DMS53 (cell line): ENCODE measurements at places on chromosomes 13 and 19.

GRCh38 chr13:48160606-48161278 lies 65.8 kb upstream of the MED4 start:
- peak; percentile 46 for DNase-seq

- DNase-seq, result no peak
These were observed 52.5 kb downstream of the FOXO1 start for GRCh38 chr13:40613914-40614313.

DNA sequence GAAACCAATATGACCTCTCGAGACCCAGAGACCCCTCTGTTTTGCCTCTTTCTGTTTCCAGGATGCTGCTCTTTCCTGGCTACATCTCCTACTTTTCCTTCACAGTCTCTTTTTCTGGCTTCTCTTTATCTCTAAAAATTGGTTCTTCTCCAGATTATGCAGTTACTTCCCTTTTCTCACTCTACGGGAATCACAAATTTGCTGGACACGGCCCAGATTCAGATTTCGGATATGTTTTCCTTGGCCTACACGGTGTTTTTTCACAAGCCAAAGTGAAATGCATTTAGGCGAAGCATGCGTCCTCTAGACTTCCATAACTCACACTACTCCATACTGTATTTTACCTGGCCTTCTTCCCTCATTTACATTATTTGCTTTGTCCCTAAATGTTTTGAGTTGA lies 214.7 kb upstream of the MIR17HG start:
- DNase-seq, result no peak

GRCh38 chr13:54347531-54347930 lies 1318.9 kb downstream of the OLFM4 start:
- peak; percentile 25 for DNase-seq

DNA sequence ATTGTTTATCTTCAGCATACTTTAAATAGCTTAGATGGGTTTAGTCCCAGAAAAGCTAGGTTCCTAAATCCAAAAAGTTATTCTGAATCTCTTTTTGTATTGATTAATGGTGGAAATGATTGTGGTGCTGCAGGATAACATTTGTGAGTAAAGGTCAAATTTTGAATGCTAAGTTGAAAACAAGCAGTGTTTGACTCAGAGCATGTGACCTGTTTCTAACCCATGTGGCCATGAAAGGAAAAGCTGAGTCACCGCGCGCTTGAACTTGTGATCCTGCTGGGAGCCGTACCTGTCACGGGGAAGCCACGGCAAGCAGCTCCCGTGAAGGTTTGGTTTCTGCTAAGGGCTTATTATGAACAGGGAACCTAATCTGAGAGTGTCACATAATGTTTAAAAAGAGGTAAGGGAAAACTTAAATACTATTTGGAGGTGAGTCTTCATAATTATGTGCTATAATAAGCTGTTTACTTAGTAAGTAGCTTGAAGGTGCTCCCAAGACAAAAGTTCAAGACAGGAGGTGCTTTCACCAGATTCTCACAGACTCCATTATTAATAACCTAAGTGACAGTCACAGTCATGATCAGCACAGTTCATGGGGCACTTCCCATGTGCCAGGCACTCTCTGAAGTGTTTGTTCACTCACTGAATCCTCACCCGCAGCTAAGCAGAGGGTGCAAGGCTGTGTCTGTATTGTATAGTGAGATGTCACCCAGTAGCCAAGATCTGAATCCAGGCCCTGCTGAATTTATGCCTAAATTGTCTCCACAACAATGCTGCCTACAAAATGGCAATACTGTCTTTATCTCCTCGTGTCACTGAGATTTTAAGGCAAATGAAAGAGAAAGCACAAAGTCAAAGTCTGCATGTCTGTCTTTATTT lies 286.5 kb downstream of the MYO16 start:
- peak; percentile 85 for DNase-seq

DNA sequence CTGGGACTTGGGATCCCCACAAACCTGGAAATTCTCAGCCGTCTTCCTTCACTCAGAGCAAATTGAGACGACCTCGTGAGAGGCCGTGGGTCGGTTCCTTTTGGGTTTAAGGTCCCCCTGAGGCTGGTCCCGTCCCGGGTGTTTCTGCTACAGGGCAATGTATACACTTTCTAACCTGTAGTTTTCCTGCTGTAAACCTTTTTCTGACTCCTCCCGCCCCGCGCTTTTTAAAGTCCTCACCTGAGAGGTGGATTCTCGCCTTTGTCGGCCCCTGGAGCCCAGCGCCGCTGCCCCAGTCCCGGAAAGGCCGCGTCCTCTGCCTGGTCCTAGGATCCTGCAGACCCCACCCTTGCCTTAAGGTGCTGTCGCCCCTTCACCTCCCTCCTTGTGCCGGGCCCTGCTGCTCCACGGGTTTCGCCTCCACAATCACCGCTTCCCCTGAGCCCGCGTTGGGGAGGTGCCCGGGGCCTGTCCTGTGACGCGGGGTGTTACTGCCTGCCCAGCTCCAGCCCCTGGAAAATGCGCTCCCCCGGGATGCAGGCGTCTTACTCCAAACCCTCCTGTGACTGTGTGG lies 391 bp downstream of the ZNF761 start:
- peak; percentile 63 for DNase-seq

DNA sequence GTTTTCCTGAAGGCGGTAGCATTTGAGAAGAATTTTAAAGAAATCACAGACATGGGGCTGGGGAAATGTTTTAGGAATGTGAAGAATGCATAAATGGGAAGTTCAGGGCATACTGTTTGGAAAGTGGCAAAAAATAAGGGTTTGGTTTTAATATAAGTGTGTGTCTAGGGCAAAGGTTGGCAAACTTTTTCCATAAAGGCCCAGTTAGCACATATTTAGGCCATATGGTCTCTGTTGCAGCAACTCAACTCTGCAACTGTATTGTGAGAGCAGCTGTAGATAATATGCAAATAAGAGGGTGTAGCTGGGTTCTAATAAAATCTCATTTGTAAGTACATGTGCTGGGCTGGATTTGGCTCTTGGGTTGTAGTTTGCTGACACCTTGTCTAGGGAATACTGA lies 521.9 kb downstream of the DIAPH3 start:
- DNase-seq, result no peak

GRCh38 chr13:45174478-45174877 lies 26.4 kb downstream of the KCTD4 start:
- no peak for DNase-seq

- DNase-seq, result peak; percentile 99
These were observed 7.8 kb upstream of the SELENOV start for GRCh38 chr19:39506944-39507714.

DNA sequence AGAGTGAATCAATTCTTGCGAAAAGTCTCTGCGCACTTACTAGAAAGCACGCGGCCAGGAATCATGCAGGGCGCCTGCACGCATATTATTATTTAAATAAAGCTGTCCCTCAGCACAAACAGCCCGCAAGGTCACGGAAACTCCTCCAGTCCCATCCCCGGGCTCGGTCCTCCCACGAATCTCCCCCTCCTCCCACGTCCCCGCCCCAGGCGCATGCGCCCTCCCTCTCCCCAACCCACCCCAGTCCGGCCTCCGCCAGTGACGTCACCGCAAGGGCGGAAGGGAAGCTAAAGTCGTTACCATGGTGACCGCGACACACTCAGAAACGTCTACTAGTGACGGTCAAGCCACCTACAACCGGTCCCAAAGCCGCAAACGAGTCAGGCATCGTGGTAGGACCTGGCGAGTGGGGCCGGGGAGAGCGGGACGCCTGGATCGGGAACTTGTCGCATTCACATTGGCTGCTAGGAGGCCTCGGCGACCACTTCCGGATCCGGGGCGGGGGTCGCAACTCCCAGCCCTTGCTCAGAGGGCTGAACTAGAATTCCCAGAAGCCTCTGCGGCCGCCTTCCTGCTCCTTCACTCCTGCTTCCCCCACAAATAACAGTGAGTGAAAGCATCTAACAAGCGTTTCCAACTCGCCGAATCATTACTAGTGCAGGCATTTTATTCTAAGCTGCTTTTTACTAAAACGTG lies at the start of gene ZSCAN5A:
ZSCAN5A (minus strand) TSS at position 459 of the 696 bp plus-strand sequence. CDS start 89,793 bp downstream, outside the sequence.
- DNase-seq, result peak; percentile 98

GRCh38 chr13:38752686-38753085 lies 65.8 kb downstream of the FREM2 start:
- no peak for DNase-seq

GRCh38 chr13:24199016-24199415 lies 38.5 kb downstream of the SPATA13 start:
- DNase-seq, result no peak

- no peak for DNase-seq
These were observed 58.6 kb downstream of the WASF3 start for GRCh38 chr13:26616126-26616525.

DNA sequence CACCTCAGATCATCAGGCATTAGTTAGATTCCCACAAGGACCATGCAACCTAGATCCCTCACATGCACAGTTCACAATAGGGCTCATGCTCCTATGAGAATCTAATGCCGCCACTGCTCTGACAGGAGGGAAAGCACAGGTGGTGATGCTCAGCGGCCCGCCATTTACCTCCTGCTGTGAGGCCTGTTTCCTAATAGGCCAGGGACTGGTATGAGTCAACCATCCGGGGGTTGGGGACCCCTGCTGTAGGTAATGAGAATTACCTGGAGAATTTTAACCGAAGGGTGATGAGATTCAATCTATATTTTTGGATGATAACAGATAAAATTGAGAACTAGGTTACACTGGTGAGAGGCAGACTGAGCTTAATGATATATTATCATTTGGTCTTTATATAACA lies 101.4 kb downstream of the LACC1 start:
- peak; percentile 24 for DNase-seq

- DNase-seq, result no peak
These were observed 877.2 kb upstream of the PCDH20 start for GRCh38 chr13:62292714-62293480.

- no peak for DNase-seq
These were observed 765.4 kb upstream of the SPRY2 start for GRCh38 chr13:81106348-81106747.

GRCh38 chr19:35459414-35460082 lies 11.5 kb downstream of the FFAR2 start:
- DNase-seq, result peak; percentile 82

DNA sequence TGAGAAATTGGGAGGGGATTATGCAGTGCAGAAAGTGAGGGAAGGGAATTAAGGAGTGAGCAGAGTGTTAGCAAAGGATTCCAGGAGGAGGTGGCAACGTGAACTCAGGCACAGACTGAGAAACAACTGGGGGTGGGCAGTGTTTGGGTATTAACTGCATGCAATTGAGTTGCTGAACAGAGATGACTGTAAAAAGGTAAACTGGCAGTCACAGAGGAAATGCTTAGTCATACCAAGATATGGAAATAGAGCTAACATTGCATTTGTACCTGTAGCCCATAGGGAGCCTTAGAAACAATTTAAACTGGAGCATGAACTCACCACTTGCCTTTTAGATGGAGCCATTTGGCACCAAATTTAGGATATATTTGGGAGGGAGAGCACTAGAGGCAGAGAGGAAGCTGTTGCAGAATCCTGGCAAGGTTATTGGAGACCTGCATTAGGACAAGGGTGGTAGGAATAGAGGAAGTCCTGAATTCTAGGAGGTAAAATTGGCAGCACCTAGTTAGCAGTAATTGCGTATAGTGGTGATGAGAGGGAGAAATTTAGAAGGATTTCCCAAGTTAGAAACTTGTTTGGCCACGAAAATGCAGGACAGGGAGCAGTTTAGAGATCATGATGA lies 100.6 kb upstream of the FRY start:
- peak; percentile 56 for DNase-seq

DNA sequence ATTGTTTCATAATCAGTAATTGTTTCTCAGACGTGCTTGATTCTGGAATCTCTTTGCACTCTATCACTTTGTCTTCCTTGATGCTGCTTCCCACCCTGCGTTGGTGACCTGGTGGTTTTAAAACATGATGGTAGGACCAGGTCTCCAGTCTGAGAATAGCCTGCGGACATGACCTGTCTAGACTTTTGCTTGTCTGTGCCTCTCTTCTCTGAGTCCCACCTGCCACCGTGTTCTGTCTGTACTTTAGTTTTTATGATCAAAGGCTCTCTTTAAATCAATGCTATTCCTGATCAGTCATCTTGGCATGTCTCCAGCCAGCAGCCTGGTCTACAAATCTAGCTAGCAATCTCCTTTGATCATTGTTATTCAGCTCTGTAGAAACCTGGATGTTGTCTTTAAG lies 933.9 kb downstream of the DIAPH3 start:
- DNase-seq, result no peak

GRCh38 chr19:1115646-1116420 lies 12.0 kb downstream of the GPX4 start:
- DNase-seq, result no peak

GRCh38 chr19:34128558-34129250 lies 43.6 kb upstream of the LSM14A start:
- no peak for DNase-seq

GRCh38 chr13:95185851-95186250 lies 115.4 kb downstream of the ABCC4 start:
- DNase-seq, result no peak

DNA sequence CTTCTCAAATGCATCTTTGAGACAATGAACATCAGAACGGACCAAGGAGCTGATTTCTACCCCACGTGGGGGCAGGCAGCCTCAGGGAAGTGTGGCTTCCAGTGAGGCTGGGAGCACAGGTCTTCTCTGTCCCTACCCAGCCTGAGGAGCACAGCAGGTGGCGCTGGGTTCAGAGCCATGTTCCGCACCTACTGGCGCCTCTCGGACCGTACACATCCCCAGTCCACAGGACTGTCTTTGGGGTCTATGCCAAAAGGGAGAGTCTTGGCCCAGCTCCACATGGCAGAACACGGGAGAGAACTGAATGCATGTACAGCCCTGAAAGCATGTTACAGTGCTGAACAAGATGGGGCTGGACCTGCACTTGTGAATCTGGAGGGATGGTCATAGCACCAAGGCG lies 22.6 kb downstream of the SUGP1 start:
- DNase-seq, result no peak

DNA sequence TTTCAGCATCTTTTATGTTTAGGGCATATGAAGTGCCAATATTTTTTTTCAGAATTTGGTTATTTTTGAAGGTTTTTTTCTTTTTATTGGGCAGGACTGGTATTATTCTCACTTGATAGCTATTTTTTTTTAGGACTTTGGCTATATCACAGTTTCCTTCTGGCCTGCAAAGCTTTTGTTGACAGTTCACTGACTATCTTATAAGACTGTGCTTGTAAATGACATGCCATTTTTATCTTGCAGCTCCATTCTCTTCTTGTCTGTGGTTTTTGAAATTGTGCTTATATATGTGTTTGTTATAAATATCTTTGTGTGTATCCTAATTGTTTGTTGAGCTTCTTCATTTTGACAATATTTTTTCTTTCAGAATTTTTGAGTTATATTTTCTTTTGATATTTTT lies 26.4 kb upstream of the ZNF431 start:
- no peak for DNase-seq

- no peak for DNase-seq
These were observed 307.1 kb downstream of the OXGR1 start for GRCh38 chr13:96687191-96687590.

GRCh38 chr13:36834299-36834698 lies 15.3 kb downstream of the RFXAP start:
- no peak for DNase-seq

DNA sequence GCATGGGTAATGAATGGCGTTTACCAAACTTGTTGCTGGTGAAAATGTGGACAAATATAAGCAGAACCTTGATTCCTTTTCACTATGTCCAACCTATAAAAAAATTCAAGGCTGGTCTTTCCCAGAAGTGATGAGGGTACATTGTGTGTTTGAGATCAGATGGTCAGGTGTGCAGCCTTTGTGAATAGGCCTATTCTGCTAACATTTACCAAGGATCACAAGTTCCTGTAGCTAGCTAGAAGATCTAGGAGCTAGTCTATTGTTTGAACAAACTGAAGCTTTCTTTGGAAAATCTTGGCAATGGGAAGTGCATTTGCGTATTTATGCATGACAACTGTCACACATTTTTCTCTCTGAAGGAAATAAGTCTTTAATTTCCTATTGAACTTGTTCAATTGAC lies 489.6 kb downstream of the KLF5 start:
- DNase-seq, result no peak

- no peak for DNase-seq
These were observed 110.8 kb upstream of the PABPC3 start for GRCh38 chr13:24985107-24985506.
